DMS53 (cell line): ENCODE measurements at places on chromosomes 2 and 18.

DNA sequence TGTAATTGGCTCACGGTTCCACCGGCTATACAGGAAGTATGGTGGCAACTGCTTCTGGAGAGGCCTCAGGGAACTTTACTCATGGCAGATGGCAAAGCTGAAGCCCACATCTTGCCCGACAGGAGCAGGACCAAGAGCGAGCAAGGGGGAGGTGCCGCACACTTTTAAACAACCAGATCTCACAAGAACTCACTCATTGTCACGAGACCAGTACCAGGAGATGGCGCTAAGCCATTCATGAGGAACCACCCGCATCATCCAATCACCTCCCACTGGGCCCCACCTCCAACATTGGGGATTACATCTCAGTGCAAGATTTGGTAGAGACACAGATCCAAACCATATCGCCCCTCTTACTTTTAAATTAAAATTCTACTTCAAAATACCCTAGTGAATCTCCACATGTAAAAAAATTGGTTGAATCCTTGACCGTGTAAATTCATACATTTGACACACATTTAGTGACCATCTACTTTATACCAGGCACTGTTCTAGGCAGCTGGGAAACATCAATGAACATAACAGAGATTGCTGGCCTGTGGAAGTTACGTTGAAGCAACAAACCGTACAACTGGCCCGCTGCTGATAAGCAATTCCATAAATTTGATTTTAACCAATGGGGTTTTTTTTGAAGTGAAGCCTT, 87.6 kb downstream of the ALPK2 start:
- peak; percentile 61 for DNase-seq

DNA sequence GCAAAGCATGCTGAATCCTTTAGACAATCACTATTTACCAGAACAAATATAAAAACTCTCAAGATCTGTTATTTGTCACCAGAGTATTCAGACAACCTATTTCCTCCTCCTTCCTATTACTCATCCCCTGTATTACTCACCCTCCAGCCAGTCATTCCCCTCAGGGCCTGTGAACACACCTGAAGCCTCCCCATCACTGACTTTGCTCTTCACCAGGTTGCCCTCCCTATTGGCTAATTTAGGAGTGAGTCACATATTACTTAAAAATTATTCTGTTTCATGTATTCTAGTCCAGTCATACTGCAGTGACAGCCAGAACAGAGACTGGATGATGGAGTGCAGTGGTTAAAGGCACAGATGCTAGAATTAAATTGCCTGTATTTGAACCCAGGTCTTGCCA, 3.7 kb upstream of the ATG16L1 start:
- DNase-seq: peak; percentile 73

DNA sequence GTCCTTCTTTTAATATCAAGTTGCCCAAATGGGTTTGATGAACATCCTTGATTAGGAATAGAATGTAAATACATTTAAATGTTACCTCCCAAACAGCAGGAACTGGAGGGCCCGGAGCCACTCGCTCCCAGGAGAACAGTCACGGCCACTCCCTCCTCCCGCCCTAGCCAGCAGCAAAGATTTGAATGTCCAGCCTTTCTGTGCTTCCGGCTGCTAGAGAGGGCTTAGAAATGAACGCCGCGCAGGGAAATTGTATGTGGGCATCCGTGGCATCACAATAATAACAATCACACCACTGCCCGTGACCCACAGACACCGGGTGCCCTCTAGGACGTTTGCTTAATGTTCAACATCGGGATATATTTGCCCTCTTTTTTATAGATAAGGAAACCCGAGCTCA, 164.9 kb upstream of the SALL3 start:
- no peak for DNase-seq

DNA sequence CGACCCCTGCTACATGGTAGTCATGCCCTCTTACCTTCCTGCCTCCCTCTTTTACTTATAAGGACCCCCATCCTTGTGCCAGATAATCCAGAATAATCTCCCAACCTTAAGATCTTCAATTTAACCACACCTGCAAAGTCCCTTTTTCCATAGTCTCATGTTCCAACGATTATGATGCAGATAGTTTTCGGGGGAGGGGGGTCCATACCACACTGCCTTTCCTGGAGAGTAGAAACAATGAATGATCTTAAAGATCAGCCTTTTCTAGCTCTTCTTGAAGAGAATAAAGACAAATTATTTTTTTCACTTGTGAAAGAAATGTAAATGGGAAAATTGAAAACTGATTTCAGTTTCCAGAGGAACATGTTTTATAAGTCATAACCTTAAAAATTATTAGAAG, 4.3 kb upstream of the FAM98A start:
- no peak for DNase-seq

DNA sequence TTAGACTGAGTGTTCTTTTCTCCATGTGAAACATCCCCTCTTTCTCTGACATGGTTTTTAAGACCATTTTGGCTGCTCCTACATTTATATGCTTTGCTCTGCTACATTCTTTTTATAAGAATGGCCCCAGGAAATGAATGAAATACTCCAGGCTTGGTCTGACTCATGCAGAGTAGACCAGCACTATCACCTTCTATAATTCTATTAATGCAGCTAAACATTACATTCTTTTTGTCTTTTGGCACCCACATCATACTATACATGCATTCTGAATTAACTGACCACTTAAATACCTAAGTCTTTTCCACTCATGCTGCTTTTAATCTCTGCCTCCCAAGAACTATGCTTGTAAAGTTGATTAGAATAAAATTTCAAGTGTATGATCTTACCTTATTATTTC, 94.1 kb downstream of the AAK1 start:
- no peak for DNase-seq

- DNase-seq: peak; percentile 62
Observed at GRCh38 chr2:84906108-84906899, 848 bp downstream of the TMSB10 start.

GRCh38 chr2:72112401-72112800, 35.3 kb downstream of the CYP26B1 start:
- no peak for DNase-seq

DNA sequence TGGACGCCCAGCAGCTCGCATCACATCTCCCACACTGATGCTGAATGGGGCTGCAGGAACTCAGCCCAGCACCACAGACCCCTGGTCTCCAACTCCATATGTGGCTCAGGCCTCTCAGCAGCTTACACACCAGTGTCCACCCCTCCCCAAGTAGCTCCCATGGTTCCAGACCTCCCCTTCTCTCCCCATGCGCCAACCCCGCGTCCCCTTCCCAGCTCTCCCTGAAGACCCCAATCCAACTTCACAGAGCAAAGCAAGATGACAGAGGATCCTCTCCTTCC, 188.9 kb downstream of the SH3BP4 start:
- no peak for DNase-seq

GRCh38 chr18:65876310-65876709, 125.5 kb downstream of the CDH7 start:
- peak; percentile 49 for DNase-seq

GRCh38 chr2:119289093-119289492, 65.5 kb downstream of the STEAP3 start:
- no peak for DNase-seq

DNA sequence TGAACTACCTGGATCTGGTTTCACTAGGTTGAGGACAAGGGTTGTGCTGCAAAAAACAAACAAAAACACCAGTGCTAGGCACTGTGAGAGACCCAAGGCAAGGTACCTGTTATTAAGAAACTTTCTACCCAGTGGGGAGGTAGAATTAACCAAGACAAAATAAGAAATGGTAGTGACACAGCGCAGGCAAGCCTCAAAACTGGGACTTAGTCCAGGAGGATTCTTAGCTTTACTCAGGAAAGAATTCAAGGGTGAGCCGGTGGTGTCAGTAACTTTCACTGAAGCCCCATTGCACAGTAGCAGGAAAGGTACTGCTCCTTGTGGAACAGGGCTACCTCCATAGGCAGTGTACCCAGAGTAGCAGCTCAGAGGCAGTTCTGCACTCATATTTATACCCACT, 131.6 kb downstream of the SCG2 start:
- DNase-seq: no peak

DNA sequence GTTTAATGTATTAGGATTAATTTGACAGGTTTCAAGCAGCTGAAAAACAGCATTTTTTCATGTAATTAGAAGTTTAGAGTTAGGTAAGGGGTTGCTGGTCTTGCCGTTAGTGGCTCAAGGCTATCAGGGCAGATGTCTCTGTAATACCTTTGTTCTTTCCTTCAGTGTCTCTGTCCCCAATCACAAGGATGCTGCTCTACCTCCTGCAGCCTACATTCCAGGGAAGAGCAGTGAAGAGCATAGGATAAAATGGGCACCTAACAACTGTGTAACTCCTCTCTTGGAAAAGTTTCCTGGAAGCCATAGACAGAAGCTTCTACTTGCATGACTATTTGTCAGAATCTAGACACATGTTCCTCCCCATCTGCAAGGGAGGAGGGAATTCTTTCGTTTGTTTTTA, 9.4 kb upstream of the SERPINB7 start:
- no peak for DNase-seq

DNA sequence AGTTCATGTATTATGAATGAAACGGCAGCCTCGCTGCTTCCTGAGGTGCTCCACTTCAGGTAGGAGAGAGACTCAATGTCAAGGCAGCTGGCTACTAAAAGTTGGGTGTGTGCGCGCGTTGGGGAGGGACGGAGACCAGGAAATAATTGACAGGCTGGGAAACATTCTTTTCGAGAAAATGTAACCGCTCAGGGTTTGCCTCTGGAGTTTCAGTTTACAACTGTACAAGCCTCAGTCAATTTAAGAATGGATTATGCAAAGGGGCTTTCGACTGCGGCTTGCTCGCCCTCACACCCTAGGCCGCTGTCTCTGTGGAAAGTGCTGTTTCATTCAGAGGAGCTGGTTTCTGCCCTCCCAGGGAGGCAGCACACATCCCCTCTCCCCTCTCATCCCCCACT, 4.4 kb upstream of the SPRED2 start:
- DNase-seq: no peak

GRCh38 chr2:173192071-173192470, 116.4 kb downstream of the MAP3K20 start:
- DNase-seq: no peak

DNA sequence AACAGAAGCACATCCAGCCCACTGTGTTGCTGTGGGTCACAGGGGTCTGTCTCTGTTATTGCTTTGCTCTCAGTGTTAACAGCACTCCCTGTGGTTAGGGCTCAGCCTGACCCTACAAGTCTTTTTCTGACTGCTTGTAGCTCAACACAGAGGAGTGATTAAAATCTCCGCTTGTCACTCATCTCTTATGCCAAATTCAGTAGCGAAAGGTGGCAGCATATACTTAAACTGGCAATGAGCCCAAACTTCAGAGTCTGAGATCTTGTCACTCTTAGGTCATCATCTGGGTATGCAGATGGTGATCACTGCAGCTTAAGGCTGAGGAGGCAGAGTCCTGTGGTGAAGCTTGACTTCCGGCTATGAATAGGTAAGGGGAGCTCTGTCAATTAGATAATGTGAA, 63.3 kb upstream of the CSRNP3 start:
- DNase-seq: no peak

DNA sequence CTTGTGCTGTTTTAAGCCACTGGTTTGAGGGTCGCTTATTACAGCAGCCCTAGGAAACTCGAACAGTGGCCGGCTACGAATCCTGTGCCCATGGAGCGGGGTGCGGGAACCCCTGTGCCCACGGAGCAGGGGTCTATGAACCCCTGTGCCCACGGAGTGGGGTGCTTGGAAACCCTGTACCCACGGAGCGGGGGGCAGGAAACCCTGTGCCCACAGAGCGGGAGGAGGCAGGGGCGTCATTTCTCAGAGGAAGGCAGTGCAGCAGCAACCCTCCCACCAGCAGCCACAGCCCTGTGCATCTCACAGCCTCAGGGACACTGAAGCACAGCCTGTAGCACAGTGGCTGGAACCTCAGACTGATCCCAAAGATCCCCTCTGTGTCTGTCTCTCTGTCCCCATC, 34.2 kb upstream of the GPC1 start:
- DNase-seq: no peak

DNA sequence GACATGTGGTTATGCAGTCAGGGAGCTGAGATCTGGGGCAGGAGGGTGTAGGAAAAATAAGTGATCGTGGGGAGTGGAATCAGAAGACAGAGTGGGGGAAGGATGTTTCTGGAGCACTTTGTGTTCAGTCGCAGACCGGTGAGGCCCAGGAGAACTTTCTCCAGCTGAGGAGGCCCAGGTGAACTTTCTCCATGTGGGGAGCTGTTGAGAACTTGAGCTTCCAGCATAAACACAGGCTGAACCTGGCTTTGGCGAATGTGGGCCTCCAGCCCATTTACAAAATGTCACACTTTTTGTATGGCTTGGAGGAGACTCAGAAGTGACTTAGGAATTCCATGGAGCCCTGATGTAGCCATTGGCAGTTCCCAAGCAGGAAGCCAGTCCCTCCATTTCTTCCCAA, 108.5 kb downstream of the VAPA start:
- no peak for DNase-seq

GRCh38 chr2:228261546-228261945, 80.1 kb upstream of the SPHKAP start:
- DNase-seq: no peak

DNA sequence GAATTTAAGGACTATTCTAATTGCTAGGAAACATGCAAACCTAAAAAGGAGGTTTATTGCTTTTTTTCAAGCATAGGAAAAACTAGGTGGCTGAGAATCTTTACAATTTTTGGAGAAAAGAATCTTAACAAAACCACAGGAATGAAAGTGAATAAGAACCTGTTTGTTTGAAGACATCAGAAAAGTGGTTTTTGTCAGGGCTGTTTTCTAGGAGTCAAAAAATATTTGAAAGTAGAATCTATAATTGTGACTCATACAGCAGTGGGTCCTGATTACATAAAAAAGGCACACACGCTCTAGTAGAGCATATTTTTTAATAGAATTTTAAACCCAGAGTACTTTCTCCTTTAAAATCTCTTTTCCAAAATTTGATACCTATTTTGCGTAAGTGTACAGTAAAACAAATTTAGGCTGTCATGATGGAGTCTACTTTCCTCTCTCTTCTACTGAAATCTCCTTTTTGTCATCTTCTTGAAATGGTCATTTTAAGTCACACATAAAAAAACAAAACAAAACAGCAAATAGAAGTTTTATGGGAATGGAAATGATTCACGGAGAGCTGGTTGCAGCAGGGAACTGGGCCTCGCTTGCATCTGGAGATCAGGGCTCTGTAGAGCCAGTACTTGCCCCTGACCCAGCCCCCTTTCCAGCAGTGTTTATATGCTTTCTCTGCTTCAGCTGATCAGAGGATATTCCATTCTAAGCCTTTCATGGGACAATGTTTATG, 59.1 kb upstream of the PELI1 start:
- no peak for DNase-seq
